Activated effector memory CD4-positive, alpha-beta T cell treated with Interleukin-2 at 50 U/mL for 16 hours (primary cell): ENCODE measurements at places on chromosomes 2 and 18.

DNA sequence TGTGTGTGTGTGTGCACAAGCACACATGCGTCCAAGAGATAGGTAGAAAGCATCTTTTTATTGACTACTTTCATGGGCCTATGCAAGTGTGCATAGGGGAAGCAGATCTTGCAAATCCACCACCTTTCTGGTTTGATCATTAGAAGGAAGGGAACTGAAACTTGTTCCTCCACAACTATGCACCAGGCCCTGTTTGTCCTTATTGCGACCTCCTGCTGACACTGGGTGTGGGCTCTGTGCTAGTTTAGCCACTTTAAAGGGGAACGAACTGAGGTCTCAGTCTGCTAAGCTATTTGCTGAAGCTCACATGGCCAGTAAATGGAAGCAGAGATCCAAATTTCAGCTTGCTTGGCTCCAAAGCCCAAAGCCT lies 32.1 kb upstream of the INSIG2 start:
- DNase-seq, result no peak

GRCh38 chr2:159349674-159350299 lies 63.3 kb upstream of the WDSUB1 start:
- no peak for DNase-seq

DNA sequence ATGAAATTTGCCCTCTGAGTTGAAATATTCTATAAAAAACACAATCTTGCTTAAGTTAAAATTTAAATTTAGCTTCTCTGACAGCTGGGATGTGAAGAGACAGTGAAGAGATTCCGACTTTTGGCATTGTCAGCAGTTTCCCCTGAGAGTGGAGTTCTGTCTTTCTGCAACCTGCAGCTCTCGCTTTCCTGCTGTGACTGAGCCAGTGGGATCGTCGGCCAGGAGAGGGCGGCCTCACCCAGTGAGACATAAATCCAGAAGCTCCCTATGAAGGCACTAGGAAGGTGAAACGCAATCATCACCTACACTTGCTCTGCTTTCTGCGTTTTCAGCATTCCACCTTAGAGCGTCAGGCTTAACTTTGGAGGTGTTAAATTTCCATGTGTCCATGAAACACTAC lies 75.4 kb upstream of the HNMT start:
- no peak for DNase-seq

DNA sequence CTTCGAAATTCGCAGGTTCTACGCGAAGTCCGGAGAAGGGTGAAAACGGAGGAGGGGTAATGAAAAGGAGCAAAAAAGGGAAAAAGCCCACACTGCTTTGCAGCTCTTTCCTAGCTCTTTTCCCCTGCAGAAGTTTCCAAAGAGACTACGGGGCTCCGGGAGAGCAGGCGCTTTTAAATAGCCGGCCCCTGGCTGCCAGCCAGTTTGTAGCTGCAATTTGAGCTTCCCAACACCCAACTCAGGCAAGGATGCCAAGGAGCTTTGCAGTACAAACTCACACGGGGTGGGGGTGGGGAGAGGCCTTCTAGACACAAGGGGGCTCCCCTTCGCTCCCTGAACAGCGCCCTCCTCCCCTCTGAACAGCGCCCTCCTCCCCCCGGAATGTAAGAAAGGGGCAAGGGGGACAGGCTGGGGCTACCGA lies at the start of gene IGFBP5:
TSS of gene IGFBP5 (minus strand) at position 149 of the 421 bp plus-strand sequence. CDS start 774 bp downstream, outside the sequence.
- no peak for DNase-seq

GRCh38 chr2:96715658-96716057 lies 24.2 kb downstream of the LMAN2L start:
- no peak for DNase-seq

DNA sequence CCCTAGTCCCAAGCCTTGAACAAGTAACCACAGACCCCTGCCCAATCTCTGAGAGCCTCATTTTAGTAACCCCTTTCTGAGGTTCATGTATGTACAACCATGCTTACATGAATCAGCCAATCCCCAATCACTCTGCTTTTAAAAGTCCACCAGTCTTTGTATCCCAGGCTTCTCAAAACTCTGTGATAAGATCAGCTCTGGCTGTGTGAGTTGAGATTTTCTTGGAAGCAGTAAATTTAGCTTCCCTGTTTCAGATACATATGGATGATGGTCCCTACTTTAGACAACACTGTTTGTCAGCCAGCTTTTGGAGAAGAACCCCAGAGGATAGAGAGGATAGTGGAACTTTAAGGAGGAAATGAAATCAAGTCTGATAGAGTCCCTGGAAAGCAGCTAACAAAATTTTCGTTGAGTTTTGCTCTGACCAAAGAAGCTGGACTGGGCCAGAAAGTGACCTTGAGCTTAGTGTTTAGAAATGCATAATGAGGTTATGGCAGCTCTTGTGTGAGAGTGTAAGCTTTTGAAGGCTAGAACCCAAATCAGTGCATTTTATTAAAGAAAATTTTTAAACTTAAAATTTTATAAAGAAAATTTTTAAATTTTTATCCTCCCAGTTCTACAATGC lies 3.7 kb downstream of the ADNP2 start:
- no peak for DNase-seq

DNA sequence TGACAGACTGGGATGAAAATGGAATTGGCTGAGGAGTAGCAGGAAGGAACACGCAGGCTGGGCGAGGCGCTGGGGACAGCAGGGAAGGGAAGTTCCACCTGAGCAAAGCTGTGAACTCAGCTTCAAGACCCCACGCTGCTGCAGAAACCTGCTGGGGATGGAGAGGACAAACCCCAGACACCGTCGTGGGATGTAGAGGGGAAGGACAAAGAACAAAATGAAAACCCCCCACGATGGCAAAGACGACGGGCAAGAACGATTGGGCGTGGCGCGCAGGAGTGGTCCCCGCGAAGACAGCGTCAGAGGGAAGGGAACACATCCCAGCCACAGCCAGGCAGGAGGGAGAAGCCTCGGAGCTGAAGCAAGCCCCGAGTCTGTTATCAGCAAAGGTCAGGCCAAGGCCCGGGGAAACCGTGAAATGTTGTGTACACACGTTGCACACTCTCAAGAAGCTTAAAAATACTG lies 222.9 kb downstream of the NDUFA10 start:
- no peak for DNase-seq

DNA sequence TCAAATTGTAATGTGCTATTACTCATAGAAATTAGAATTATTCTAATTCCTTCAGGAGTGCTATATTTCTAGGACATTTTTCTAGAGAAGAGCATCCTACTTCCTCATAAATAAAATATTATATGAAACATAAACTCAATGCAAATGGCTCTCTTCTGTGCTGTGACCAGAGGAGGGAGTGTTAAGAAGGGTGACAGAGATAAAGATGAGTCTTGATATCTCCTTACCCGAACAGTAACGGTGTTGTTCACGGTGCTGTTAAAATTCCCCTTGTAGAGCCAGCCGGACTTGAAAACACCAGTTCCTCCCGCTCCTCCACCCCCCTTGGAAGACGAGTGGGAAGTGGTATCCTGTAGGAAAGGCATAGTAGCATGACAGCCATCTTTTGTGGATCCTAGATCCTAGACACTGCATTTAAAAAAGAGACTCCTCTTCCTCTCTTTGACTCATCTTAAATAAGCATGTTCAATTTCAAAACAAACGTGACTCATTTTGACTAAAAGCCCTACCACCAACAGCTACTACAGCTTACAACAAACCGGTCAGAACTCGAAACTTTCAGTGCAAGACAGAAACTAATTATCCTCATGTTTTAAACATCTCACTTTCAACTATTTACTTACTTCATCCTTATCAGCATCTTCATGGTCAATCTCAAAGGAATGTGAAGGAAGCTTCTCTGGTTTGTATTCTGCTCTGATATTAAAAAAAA lies 156.3 kb downstream of the DOCK10 start:
- DNase-seq, result no peak

- DNase-seq, result no peak
These were observed 81.4 kb upstream of the CABLES1 start for GRCh38 chr18:23053776-23054457.
